ENCODE measurements at places on chromosomes 2 and 18. TPM values are rescaled to one million over a fixed set of nuclear protein-coding genes. Genes with fewer than 3 reads are reported as not detected.
A peak's percentile ranks its signal among the peaks of the same experiment; 100 is the strongest.

- peak; percentile 63 for DNase-seq
Observed at GRCh38 chr2:177165721-177166711, 46.6 kb upstream of the HNRNPA3 start.

DNA sequence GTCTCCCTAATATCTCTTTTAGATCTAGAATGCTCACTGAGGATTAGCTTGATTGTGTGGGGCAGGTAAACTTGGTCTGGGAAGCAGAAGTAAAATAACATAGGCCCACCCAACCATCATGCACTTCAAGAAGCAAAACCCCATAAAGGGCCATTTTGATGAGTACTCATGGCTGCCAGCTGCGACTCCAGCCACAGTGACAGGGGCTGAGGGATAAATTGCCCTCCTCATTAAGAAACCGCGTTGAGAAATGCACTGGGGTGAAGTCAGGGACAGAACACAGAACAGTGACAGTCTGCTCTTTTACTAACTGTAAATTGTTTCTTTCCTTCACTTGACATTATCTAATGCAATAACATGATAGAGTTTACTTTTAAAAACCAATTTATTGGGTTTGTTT, 60.2 kb downstream of the RND3 start:
- no peak for DNase-seq

DNA sequence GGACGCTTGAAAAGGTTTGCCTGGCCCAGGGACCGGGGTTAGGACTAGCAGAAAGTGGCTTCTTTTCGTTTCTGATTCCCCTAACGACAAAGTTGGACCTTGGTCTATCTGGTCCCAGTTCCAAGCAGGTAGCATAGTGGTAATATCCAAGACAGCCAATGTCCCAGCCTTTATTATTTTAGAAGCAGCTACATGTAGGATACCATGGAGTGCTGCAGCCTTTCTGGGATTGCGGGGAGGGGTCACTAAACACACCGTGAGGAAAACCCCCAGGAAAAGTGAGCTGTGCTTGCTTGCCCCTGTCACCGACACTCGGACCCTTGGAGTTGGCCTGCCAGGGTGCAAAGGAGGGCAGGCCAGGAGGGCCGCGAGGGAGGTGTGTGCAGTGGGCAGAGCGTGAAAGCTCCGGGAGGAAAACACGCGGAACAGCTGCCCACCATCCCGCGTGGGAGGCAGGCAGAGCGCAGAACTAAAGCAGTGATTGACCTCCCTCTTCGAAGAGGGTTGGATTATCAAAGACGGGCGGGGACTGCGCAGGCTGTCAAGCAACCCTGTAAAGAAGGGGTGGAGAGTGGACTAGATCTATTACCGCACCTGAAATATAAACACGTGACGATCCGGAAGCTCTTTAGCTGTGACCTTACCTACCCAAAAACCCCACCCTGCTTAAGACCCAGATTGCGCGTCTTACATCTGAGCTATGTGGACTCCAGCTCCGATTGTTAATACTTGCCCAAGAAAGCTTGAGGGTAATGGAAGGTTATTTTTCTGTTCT, 624 bp upstream of the MAP4K3 start:
- peak; percentile 16 for DNase-seq

DNA sequence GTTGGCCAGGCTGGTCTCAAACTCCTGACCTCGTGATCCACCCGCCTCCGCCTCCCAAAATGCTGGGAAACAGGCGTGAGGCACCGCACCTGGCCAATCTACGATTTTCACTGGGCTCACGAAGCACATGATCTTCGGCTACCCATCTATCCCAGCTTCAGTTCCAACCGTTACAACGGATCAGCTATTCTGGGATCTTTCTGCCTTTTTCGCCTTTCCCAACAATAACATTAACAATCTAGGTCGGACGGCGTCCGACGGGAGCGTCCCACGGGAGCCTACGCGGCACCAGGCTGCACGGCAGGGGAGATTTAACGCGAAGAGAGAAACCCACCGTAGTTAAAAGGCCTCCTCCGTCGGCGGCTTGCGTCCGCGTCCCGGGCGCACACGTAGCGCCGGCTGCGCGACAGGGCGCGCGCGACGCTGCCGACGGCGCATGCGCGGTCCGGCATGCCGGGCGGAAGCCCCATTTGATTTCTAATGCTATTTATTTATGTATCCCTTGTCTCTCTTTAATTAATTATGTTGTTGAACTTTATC, at the start of gene MSL3B:
Gene MSL3B (minus strand): TSS at position 394 of the 540 bp plus-strand sequence.
- DNase-seq, result peak; percentile 53

- no peak for DNase-seq
Observed at GRCh38 chr2:207655000-207655399, 29.8 kb upstream of the METTL21A start.

DNA sequence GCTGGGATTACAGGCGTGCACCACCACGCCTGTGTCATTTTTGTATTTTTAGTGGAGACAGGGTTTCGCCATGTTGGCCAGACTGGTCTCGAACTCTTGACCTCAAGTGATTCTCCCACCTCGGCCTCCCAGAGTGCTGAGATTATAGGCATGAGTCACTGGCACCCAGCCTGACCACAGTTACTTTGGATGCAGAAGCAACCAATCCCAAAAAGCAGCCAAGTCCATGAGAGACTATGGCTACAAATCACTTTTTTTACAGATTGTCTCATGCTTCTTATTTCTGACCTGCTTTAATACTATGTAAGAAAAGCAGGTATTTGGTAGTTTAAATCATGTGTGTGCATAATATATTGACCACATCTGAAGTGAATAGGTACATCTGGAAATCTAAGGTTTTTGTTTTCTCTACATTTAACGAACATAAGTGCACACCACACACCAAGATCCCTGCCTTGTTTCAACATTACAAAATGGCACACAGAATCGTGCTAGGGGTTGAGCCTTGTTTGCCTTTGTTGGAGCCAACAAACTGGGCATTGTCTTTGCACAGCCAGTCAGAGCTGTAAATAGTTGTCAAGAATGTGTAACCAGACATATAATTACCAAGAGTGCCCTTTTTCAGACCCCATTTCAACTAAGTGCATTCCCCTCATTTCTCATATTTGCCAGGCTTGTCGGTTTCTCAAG, 18.3 kb upstream of the MAP4K4 start:
- DNase-seq, result no peak

DNA sequence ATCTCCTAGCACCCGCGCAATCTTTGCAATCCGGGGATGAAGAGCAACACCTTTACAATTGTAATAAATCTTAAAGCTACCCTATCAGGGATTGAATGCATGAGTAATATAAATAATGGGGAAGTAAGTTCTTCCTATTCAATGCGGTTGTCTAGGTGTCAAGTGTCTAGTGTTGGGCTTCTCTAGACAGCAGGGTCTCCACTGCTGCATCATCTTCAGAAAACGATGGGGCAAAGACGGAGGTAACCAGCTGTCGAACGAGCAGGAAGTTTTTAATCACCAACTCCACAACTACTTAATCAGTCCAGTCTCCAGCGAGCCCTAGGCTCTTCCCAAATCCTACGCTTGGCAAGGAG, 573 bp downstream of the STAM2 start:
- no peak for DNase-seq

FAP gene
- not detected for total RNA-seq

ZBTB7C gene
- total RNA-seq, result not detected

KIF5C gene
- total RNA-seq, result 0.42 TPM

NAT8 gene
- not detected for total RNA-seq

SERPINB3 gene
- not detected for total RNA-seq

All from natural killer cell (primary cell).